ENCODE measurements at places on chromosomes 3 and 15. TPM values are rescaled to one million over a fixed set of nuclear protein-coding genes. Genes with fewer than 3 reads are reported as not detected.

ARL6IP5 gene
- 38.2 TPM for total RNA-seq

GRCh38 chr3:146501752-146502151 is 32.4 kb upstream of the PLSCR2 start:
- no peak overlapping the region for H3K4me3 ChIP-seq
- no peaks in the 10 kb centered on the region for H3K36me3 ChIP-seq
- no peak for DNase-seq
- H3K4me1 ChIP-seq: peaks cover 10% of the 10 kb centered on the region
- no peak overlapping the region for H3K27ac ChIP-seq

- H3K4me1 ChIP-seq: no peaks in the 10 kb centered on the region
- no peak for DNase-seq
- H3K27me3 ChIP-seq: no peaks in the 10 kb centered on the region
- H3K4me3 ChIP-seq: no peak overlapping the region
- no peak overlapping the region for H3K27ac ChIP-seq
Measured at GRCh38 chr3:45104715-45105711, 41.2 kb downstream of the CDCP1 start.

DNA sequence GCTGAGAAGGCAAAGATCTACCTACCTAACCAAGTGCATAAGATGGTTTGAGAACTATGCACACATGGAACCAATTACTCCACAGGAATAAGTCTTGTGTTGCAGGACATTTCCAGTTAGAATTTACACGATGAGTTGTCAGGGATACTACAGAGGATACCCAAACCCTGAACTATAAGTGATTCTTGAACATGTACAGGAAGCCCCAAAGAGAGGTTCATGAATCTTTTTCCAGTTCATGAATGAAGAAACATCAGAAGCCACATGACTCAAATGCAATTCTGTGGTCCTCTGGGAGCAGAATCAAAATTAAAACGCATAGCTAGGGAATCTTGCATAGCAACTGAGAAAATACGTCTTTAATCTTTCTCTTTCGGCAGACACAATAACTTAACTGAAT is 114.1 kb upstream of the LMCD1 start:
- no peaks in the 10 kb centered on the region for H3K36me3 ChIP-seq
- H3K27me3 ChIP-seq: no peaks in the 10 kb centered on the region
- no peak for DNase-seq
- H3K4me1 ChIP-seq: no peaks in the 10 kb centered on the region
- H3K4me3 ChIP-seq: no peak overlapping the region
- H3K27ac ChIP-seq: no peak overlapping the region

GRCh38 chr3:127723011-127723567 is 50.3 kb downstream of the ABTB1 start:
- no peaks in the 10 kb centered on the region for H3K4me1 ChIP-seq
- H3K27me3 ChIP-seq: no peaks in the 10 kb centered on the region
- no peak overlapping the region for H3K27ac ChIP-seq
- no peak for DNase-seq
- H3K4me3 ChIP-seq: no peak overlapping the region
- no peaks in the 10 kb centered on the region for H3K36me3 ChIP-seq
